ENCODE measurements at places on chromosomes 11 and 22.

DNA sequence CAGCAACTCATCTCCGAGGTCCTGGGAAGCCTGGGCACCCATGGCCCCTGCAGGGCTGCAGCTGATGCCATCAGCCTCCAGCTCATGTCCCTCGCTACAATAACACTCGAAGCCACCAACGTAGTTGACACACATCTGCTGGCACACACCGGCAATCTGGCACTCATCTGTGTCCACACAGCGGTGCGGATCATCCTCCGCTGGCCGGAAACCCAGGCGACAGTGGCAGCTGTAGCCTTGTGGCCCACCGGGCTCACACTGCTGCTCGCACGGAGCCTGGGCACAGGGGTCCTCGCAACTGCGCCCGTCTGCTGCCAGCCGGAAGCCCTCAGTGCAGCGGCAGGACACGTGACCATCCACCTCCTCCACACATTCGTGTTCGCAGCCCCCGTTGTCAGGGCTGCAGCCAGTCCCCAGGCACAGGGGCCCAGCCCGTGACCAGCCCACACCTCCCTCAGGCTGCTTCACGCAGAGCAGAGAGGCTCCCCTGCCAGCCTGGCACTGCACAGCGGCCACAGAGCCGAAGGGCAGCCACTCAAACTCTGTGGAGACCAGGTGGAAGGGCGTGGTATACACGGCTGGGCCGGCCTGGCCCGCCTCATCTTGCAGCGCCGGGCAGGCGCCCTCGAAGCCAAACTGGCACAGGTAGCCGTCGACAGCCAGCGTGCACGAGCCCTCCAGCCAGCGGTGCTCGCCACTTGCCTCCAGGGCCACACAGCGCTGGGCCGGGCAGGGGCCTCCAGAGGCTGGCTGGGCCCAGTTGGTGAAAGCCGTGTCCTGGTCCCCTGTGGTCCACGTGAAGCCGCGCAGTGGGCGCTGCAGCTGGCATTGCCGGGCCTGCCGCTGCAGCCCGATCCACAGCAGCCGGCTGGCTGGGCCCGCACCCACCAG, 678 bp downstream of the CD248 start:
- no peak for DNase-seq

DNA sequence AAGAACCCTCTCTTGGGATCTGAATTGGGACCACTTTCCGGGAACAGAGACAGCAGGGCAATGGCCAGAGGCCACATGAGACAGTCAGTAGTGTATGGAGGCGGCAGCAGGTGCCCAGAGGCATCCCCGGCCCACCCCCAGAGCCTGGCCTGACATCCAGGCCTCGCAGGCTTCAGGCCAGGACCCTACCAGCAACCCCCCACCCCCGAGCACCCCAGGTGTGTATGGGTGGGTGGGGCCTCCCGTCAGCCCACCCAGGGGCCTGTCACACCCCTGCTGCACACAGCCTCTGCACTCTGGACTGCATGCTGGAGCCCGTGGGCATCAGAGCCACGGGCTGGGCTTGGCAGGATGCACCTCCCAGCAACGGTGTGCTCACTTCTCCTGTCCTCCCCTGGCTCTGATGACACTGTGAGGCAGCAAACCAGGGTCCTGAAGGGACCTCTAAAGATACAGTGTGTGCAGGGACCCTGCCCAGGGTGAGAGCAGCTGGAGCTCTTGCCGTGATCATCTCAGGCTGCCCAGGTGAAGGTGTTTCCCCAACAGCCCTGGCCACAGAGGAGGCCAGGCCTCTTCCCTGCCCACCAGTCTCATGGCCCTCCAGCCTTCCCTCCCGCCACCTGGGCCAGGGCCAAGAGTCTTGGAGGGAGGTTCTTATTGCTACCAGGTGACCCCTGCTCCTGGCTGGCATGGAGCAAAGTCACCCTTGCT, 88.8 kb upstream of the SEPTIN5 start:
- DNase-seq = no peak

- no peak for DNase-seq
Measured at GRCh38 chr11:73995731-73996130, 13.1 kb upstream of the UCP2 start.

- no peak for DNase-seq
Measured at GRCh38 chr11:117786135-117786870, 10.7 kb downstream of the DSCAML1 start.

GRCh38 chr11:69634590-69634989, 6.4 kb upstream of the CCND1 start:
- no peak for DNase-seq

GRCh38 chr11:79594834-79595233, 154.0 kb upstream of the TENM4 start:
- no peak for DNase-seq

GRCh38 chr11:111044751-111045406, 200.6 kb upstream of the POU2AF2 start:
- no peak for DNase-seq

DNA sequence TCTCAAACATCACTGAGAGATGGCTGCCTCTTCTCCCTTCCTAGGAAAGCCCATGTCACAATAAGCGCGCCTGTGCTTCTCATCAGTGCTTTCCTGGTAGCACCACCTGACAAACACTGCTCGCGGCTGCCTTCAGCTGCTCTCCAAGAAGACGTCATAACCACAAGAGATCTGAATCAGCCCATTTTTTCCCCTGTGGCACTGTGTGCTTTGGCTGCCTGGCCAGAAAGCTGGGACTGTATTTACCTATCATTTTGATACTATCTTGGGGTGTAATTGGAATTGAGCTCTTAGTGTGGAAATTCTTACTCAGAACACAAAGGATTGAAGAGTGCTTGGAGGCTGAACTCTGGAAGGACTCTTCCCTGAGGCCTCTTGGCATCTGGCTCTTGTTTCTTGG, 50.3 kb upstream of the EHF start:
- DNase-seq = no peak

DNA sequence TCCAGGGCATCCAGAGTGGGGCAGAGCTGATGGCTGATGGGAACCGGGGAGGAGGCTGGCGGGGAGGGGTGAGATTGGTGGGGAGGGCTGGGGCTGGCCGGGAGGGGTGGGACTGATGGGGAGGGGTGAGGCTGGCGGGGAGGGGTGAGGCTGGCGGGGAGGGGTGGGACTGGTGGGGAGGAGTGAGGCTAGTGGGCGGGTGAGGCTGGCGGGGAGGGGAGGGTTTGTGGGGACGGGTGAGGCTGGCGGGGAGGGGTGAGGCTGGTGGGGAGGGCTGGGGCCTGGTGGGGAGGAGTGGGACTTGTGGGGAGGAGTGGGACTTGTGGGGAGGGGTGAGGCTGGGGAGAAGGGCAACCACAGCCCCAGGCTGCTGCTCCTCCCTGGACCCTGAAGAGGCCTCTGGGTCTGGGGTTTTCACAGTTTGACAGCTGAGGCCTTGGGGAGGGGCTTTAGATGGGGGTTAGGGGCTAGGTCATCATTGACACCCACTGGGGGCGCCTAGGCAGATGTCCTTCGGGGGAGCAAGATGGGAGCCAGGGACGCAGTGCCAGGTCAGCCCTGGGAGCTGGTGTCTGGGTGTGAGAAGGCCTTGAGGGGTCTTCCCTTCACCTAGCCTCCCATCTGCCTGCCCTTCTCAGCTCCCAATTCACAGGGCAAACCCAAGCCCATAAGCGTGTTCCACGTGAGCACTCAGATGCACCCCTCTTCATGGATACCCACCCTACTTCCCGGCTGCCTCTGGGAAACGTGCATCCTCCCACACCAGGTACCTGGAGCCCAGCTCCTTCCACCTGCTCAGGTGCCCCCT, 26.7 kb downstream of the PARVG start:
- no peak for DNase-seq

GRCh38 chr22:38570779-38571364, 889 bp upstream of the DMC1 start:
- DNase-seq = no peak

GRCh38 chr11:43381802-43382201, 23.1 kb downstream of the TTC17 start:
- peak; percentile 21 for DNase-seq

DNA sequence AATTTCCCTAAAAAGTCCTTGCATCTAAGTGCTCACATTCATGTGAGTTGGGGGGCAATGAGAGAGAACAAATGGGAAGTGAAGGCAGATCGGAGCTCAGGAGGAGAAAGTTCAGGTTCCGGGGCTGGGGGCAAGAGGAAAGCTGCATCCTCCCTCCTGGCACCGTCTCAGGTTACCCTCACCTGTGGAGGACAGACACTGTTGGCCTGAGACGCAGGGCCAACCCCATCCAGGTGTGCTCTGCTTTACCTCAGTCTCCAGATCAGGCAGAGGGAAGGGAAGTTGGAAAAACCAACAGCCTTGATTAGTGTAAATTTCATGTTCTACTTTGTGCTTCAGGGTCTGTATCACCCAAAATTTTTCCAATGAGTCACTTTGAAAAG, 146.9 kb downstream of the TRIM29 start:
- DNase-seq = no peak

GRCh38 chr11:94665116-94665659, 98.0 kb downstream of the PIWIL4 start:
- no peak for DNase-seq

DNA sequence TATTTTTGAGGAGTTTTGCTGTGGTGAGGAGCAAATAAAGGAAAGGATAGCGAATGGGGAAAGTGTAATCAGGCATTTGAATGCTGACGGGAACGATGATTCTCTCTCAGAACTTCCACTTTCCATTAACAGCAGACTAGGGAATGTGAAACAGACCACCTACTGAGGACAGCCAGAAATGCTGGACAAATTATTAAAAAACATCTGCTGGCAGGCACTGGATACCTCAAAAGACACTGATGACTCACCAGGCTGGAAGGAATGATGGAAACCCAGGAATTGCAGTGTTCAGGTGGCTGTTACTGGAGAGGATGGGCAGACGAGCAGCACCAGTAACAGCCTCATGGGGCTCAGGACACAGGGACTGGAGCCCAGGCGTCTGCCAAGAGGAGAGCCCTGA, 33.4 kb downstream of the PLA2G6 start:
- no peak for DNase-seq

DNA sequence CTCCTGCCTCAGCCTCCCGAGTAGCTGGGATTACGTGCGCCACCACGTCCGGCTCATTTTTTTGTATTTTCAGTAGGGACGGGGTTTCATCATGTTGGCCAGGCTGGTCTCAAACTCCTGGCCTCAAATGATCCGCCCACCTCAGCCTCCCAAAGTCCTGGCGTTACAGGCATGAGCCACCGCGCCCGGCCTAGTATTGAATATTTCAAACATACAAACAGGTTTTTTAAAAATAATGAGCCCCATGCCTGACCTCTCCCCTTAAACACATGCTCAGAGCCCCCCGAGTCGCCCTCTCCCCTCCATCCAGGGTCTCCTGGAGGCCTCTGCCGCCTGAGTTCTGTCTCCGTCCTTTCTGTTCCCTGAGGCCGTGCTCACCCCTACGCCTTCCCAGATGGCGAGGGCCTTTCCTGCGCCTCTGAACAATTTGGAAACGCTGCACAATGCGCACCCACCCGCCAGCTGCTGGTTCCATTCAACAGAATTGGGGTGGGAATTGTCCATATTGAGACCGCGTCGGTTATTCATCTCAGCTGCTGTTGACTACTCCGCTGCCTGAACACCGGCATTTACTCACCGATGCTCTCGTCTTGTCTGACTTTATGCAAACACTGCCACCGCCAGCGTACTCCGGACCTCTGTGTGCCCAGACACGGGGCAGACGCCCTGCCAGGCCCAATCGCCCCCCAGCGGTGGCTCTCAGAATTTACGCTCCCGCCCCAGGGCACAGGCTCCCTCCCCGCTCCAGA, 13.6 kb upstream of the RNH1 start:
- DNase-seq = peak; percentile 74

DNA sequence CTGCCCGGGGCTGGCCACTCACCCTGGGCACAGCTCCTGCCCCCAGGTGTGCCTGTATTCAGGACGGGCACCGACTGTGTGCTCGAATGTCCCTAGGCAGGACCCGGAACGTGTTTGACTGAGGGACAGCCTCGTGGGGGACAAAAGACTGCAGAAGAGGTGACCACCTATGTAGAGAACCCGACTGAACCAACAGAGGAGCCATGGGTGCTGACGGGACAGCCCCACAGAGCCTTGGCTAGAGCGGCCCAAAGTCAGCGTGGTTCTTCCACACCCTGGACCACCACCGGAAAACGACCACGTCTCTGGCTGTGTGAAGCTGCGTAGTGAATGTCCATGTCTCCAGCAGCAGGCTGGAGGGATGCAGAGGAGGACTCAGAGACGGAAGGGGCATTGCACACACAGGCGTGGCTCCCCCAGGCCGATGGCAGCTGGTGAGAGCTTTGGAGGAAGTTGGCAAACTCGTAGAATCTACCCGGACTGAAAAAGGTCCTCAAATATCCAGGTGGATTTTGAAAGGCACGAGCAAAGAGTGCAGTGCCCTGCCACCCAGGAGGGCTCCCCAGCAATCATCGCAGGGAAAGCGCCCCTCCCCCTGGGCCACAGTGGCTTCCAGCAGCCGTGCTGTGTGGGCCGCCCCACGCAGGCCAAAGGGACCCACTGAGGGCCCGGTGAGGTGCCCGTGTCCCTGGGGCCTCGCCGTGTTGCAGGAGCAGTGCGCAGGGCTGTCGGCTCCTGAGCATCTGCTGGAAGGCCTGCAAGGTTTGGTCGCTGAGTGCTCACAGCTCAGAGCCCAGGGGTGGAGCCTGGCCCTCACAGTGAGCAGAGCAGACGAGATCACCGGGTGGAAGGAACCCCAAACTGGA, 17.5 kb upstream of the MUC5B start:
- DNase-seq = no peak

DNA sequence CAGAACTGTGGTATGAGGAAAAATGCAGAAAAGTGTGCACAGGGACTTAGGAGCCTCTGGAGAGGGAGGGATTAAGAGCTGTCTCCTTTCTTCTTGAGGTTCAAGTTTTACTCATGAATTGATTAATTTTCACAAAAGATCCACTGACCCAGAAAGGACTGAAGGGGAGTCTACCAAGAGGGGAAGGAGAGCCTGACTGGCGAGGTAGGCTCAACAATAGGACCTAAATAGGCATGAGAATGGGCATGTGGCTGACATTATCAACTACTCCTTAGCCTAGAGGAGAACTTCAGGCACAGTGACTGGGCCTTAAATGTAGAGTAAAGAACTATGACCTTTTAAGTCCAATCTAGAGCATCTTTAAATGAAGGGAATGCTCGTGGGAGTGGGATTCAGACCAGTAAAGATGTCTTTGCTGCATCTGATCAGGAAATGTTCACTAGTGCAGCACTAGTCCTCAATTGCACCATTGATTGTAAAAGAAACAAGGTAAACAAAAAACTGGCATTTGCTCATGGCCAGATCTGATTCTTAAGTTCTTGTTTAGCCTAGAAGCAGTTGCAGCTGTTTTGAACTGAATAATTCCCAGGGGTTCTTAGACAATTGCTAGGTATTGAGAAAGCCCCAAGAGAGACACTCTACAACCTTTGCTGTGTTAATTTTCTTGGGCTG, 135.6 kb downstream of the RAB38 start:
- no peak for DNase-seq
